ENCODE measurements at places on chromosomes 2 and 18.

GRCh38 chr2:7632420-7632819, 715.2 kb downstream of the RNF144A start:
- no peak for DNase-seq

GRCh38 chr18:9688036-9688741, 19.9 kb upstream of the RAB31 start:
- DNase-seq = no peak

DNA sequence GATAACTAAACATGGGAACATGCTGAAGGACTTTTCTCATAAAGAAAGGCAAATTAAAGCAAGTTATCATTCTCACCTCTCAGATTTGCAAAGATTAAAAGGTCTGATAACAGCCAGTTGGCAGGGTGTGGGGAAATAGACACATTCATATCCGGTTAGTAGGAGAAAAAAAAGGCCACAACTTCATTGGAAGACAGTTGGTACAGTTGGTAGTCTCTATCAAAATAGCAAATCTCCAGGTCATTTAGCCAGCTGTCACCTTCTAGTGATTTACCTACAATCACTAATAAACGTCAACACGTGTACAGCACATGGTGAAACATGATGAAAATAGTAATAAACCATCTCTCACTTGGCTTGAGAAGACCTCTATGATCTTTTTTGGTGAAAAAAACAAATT, 16.6 kb downstream of the INPP5D start:
- DNase-seq = no peak

DNA sequence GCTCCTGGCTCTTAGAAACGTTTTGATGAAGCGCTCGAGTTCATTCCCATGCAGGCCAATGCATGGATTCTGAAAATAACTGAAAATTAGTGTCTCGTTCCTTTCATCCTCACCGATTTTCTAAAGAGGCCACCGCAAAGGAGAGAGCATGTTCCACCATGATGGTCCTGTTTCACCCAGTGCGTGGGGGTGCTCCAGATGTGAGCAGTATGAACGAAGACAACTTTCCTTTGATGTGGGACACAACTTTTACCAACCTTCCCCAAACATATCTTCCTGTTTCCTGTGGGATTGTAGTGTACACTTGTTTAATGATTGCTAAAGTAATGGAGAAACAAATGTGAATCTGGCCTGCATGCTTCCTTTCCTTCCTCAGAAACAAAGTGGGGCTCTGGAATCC, 114.5 kb downstream of the PRPF40A start:
- DNase-seq = no peak

GRCh38 chr2:238696786-238697185, 151.1 kb upstream of the TWIST2 start:
- no peak for DNase-seq

DNA sequence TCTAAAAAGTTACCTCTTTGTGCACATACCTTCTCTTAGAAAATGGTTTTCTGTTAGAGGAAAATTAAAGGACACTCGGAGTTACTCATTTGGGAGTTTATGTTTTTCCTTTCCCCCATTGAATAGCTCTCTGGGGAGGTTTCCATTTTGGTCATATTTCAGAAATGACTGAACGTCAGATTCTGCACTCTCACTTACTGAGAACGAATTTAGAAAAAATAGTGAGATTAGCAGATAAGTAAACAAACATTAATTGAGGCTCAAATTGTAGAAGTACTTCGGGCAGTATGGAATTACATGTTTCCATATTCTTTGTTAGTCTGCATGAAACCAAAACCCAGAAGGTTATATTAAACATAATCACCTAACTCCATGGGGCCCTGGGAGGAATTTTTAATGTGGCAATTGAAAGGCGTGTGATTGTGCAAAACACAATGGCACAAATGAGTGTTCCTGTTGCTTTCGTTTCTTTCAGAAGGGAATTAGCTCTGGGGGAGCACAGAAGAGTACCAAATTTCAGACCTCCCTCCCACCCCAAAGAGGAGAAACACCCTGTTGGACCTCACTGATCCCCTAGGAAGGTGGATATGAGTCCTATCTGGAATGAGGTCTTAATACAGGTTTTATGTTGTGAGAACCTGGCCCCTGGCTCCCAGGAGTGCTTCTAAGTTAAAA, 212.3 kb downstream of the BCL2 start:
- DNase-seq = no peak

GRCh38 chr2:117693154-117693553, 121.3 kb upstream of the DDX18 start:
- DNase-seq = no peak

DNA sequence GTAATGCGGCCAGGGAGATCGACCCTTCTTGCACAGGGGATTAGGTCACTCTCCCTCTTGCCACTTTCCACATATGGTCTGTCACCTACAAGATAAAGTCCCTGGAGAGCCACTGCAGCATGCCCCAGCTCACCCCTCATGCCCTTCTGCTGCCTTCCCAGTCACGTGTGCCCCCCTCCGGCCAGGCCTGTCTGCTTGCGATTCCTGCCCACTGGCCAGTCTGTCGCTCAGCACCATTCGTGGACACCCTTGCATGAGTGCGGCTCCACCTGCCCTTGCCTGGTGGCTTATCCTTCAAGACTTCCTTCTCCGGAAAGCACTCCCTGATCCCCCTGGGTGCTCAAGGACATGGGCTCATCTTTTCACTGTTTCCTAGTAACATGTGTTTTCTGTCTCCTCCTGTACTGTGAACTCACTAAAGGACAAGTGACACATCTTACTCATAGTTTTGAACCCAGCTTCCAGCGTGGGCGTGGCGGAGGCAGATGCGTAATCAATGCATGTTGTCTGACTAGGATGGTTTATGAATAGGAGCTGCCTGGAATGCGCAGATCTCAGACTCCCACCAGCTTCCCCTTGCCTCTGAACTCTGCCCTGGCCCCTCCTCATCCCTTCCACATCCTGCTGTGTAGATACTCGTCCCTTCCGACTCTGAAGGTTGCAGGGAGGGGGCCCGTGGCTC, 7.8 kb upstream of the NT5DC4 start:
- no peak for DNase-seq

- DNase-seq = no peak
These were observed 13.9 kb downstream of the ANTXR1 start for GRCh38 chr2:69026691-69027459.

DNA sequence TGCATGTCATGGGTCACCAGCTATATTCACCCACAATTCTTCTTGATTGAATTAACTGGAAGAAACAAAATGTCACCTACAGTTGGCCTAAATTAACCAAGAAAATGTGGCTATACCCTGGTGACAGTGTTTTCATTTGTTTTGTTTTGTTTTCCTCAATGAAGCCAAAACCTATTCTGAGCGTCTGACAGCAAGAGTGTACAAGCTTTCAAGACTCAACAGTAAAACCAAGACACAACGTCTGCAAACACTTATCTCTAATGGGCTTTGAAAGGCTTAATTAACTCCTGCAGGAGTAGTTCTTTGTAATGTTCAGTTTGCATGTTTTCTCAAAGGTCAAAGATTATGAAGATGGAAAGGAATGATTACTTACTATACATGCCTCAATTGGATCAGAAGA, 827.6 kb upstream of the KLHL29 start:
- DNase-seq = no peak

GRCh38 chr18:3889121-3889520, 439.1 kb downstream of the TGIF1 start:
- DNase-seq = no peak

- DNase-seq = no peak
These were observed 93.5 kb downstream of the FAM124B start for GRCh38 chr2:224308272-224308911.

DNA sequence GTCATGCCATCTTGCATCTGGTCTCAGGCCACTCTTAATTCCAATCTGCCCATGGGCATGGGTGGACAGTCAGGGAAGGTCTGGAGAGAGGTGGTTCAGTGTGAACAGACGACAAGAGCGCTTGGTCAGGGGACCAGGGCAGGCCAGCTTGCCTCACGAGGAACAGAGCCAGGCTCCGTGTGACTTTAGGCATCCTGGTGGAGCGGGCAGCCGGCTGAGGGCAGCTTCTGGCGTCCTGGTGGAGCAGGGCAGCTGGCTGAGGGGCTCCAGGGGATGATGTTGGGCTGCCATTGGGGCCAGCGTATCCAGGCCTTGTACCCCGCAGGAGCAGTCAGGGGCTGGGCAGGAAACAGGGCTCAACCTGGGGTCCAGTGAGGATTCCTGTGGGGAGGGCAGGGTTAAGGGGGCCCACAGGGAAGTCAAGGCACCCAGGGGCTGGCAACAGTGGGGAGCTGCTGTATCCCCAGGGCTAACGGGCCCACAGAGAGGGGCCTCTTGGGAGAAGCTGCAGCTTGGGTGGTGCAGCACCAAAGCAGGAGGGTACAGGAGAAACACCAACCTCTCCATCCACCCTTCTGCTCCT, 197.9 kb upstream of the TWIST2 start:
- DNase-seq = no peak

DNA sequence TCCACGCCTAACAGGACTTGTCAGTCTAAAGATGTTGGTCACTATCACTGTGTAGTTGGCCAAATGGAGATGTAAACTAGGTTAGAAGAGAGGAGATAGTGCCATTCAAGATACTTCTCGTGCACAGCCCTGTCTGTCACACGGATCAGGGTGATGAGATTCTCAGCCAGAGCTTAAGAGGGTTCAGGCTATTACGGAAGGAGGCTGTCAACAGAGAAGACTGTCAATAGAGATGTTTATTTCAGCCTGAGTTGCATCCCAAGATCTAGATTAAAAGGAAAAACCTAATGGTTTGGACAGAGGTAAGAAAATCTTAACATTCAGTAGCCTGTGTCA, 83.4 kb downstream of the AAK1 start:
- no peak for DNase-seq

- no peak for DNase-seq
These were observed 10.2 kb downstream of the RAB10 start for GRCh38 chr2:26043862-26044696.

- DNase-seq = no peak
These were observed 15.3 kb upstream of the TXNDC2 start for GRCh38 chr18:9870431-9871008.

DNA sequence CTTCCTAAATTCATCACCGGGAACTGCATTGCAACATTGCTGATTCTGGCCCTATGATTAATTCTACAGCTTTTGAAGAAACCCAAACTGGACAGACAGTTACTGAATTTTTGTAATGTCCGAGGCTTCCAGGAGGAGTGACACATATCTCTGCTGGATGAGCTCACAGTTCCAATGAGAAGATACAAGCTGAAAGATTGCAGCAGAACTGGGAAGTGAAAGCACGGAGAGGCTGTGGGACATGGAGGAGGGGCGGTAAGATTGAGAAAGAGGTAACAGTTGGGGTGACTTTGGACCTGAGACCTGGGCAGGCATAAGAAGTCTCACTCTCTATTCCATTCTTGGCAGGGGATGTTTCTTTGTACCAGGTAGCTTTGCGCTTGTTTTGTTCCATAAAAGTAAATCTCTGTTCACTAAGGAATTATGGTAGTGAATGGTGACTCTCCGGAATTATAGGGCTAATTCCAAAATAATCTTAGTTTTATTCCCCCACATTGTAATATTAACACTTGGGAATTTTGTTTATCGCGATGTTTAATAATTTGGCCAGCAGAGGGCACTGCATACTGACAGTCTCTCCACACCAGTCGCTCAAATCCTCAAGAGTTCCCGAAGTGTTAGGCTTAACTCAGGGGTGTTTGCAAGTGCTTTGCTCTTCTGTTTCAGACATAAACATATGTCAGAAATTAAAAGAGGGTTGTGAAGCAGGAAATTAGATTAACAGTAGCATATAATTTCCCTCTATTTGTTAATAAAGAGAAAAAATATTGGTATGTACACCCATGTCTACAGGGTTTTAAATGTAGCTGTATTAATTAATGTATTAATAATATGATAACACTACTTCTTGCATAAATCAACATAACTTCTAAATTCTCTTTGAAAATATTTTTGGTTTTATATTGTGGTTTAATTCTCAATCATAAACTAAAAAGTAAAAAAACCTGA, 201.4 kb downstream of the SOCS6 start:
- peak; percentile 12 for DNase-seq

DNA sequence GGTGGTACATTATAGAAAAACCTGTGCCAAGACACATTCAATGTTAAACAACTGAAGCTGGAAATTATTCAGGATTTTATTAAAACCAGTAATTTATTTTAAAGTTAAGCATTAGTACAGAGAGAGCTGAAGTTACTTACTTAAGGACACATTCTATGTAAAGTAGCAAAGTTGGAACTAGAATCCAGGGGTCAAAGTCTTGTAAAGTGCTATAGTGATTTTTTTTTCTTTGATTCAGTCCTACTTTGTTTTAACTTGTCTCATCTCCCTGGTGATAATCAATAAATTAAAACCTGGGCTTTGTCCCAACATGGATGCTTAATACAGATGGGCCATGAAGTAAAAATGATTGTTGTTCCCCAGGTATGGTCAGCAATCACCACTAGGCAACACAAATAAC, 1271.8 kb upstream of the CHAC2 start:
- DNase-seq = no peak

DNA sequence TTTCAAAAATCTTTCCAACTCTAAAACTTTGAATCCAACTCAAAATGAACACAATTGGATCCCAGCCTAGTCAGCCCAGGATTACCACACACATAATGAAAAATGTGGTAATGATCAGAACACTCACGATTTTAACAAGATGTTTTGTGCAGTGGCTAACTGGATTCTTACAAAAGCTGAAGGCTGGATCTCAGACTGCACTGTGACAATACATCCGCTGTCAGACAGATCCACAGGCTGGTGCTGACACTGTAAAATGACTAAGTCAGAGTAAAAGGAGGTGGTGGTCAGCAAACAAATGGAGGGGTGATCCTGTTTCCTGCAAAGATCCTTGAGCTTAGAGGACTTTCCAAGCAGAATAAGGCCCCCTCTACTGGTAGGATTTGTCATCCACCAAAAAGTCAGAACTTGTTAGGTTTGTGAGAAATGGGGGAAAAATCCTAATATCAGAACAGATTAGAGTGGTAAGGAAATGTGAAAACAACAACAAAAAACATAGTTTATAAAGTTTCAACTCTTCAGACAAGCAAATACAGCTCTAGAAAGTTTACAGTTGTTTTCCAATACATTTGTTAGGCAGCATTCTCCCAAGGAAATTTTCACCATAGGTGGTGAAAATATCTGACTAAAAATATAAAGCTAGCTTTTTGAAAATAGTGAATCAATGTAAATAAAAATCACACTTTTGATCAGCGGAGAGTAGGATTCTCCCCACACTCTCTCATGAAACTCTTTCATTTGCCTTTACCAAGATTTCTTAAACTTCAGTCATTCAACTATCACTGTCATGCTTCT, 211.9 kb downstream of the AGPS start:
- DNase-seq = no peak

DNA sequence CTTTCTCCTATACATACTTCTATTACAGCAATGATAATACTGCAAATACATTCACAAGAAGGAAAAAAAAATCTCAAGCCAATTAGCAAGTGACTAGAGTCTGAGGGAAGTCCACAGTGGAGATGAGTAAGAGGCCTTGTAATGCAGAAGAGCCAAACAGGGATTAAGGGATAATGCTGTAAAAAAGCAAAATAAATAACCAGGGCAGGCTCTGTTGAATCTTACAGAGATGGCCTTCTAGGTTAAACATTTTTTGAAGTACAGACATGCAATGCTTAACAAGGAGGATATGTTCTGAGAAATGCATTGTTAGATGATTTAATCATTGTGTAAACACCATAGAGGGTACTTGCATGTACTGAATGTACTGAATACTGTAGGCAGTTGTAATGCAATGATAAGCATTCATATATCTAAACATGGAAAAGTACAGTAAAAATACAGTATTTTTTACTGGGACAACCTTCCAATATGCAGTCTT, 122.1 kb upstream of the RMDN2 start:
- no peak for DNase-seq
